Amniotic stem cell (primary cell): ENCODE measurements at places on chromosomes 7 and 10.
A peak's percentile ranks its signal among the peaks of the same experiment; 100 is the strongest.

GRCh38 chr10:93818086-93818485, 60.4 kb downstream of the LGI1 start:
- no peak for DNase-seq

DNA sequence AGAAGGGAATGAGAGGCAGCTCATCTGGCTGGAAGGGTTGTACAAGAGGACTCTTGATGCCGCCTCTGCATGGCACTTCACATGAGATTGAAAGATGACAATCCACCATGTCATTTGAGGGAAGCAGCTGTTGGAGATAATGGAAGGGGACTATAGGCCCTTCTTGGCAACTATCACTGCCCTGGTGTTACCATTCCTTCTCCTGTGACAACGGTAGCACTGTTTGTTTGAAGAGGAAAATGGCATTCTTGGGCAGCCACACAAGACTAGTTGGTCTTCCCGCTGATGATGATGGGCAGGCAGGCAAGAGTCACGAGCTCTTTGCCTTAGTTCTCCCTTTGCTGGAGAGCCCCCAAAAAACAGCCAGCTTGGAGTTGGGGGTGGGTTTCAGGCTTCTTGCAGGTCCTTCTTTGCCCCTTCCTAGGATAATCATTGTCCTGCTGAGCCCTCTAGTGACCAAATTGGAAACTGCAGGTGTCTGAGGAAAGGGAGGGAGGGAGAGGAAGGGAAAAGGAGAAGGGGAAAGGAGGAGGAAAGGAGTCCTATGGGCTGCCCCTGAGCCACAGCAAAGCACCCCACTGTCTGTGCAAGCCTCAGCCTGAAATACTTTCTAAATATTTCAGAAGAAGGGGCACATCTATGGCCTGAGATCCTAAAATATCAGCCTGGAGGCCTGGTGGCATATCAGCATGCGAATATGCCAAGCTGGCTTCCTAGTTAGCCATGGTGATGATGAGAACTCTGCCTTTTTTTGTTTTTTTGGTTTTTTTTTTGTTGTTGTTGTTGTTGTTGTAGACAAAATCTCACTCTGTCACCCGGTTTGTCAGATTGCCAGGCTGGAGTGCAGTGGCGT, 165.6 kb upstream of the KMT2E start:
- DNase-seq: peak; percentile 8

GRCh38 chr7:2719007-2719406, 31.0 kb downstream of the AMZ1 start:
- no peak for DNase-seq

- DNase-seq: no peak
These were observed 43.4 kb downstream of the FOXL3 start for GRCh38 chr7:333393-333764.

DNA sequence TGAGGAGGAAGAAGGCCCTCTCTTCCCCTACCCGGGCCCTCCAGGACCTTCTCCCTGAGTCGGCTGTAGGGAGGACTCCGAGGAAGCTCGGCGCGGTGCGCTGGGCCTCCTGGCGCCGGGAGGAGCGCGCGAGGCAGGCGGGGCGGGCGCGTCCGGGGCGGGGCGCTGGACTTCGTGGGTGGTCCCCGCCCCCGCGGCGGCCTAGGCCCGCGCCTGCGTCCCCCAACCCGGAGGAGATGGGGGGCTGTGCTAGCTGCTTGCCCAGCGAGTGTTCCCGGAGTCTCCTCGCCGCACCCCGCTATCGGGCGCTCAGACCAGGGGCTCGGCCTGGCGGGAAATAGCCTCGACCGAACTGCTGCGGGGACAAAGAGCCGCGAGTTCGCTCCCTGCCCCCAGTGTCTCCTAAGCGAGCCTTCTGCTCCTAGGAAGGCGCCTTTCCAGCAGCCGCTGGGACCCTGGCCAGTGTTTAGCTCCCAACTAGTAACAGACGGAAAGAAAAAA, 19.2 kb upstream of the SMO start:
- DNase-seq: no peak

DNA sequence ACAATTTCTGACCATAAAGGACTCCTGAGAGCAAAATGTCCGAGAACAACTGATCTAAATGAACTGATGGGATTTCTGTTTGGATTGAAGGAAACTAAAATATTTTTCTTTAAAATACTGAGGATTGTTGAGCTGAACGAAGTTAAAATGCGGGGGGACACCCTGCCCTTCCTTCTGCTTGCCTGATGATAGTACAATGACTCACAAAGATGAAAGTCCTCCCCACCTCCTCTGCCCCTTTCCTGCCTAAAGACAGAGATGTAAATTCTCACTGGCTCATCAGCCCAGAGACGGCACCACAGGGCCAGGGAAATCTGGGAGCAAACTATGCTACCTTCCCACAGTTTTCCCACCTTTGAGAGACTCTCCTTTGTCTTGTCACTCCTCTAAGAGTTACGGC, 180.6 kb downstream of the PHTF2 start:
- DNase-seq: no peak

DNA sequence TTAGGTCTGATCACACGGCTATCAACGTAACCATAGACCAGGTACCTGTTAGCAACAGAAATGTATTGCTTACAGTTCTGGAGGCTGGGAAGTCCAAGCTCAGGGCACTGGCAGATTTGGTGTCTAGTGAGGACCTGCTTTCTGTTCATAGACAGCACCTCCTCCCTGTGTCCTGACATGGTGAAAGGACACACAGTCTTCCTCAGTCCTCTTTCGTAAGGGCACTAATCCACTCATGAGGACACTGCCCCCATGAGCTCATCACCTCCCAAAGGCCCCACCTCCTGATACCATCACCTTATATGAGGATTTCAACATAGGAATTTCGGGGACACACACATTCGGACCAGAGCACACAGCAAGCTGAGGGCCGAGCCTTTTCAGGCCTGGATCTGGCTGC, 71.4 kb upstream of the BTBD16 start:
- no peak for DNase-seq

DNA sequence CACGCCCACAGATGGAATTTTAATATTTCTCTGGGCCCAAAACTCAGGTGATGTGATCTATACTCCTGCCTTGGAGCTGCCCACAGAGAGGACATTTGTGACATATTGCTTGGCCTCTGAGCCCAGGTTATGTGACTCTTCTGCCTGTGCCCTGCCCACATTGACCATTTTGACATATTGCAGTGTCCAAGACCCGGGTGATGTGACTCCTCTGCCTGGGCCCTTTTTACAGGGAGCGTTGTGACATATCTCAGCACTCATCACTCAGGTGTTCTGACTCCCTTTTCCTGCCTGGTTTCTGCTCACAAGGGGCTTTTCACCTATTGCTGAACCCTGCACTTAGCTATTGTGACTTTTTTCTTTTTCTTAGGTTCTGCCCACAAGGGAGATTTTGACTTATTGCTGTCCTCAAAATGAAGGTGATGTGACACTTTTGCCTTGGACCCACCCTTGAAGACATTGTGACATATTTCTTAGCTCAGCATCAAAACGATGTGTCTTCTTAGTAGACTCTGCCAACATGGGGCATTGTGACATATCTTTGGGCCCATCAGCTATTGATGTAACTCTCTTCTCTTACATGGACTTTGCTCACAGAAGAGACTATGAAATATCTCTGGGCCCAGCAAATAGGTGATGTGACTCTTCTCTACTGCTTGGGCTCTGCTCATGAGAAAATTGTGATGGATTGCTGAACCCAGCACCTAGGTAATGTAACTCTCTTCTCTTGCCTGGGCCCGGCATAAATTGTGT, 11.0 kb upstream of the ZNF107 start:
- no peak for DNase-seq

- no peak for DNase-seq
These were observed 43.9 kb downstream of the LUC7L2 start for GRCh38 chr7:139403601-139404000.

DNA sequence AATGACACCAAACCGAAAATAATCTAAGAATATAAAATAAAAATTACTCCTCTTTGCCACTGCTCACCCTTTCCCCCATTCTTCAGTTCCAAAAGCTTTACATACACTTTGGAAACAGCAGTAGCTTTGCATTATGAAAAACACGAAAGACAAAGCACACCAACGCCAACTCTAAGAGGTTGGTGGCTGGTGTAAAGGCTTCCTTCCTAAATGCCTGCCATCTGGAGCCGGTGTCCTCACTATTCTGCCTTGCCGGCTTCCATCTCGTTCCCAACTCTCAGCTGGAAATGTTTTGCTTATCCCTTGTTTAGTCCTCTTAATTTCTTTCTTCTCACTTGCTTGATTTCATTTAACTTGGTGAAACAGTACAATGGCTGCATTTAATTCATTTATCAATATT, 281.1 kb upstream of the LRRN3 start:
- DNase-seq: no peak

DNA sequence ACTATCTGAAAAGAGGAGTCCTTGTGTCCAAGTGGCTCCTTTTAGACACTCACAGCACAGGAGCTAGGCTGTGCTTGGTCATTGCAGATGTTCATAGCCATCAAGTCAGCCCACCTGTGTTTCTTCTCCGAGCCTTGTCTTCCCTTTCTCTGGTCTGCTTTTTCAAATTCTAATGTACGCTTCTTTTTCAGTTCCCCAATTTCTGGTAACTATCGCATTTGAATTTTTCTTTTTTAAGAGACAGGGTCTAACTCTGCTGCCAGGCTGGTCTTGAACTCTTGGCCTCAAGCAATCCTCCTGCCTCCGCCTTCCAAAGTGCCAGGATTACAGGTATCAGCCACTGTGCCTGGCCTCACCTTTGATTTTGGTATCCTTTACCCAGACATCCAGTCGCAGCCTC, 18.9 kb downstream of the APBB1IP start:
- DNase-seq: no peak

GRCh38 chr10:51620131-51620530, 79.3 kb downstream of the CSTF2T start:
- no peak for DNase-seq

GRCh38 chr7:1663857-1664651, 6.0 kb upstream of the ELFN1 start:
- no peak for DNase-seq

DNA sequence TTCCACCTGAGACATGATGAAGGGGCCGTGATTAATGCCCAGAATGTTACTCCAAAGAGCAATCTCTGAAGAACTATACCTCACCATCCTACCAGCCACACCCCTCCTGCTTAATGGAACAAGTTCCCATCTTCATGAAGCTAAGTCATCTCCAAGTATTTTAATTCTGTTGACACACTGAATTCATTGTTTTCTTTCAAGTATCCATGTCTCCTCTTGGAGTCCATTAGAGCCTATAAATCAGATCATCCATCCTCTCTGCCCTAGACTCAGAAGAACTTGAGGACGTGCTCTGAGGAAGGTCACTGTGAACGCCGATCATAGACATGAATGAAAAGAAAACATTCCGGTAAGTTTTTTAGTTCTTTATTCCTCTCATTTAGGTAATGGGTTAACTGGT, 126.8 kb downstream of the RSU1 start:
- DNase-seq: no peak

GRCh38 chr7:148672041-148672440, 26.7 kb upstream of the CUL1 start:
- no peak for DNase-seq

DNA sequence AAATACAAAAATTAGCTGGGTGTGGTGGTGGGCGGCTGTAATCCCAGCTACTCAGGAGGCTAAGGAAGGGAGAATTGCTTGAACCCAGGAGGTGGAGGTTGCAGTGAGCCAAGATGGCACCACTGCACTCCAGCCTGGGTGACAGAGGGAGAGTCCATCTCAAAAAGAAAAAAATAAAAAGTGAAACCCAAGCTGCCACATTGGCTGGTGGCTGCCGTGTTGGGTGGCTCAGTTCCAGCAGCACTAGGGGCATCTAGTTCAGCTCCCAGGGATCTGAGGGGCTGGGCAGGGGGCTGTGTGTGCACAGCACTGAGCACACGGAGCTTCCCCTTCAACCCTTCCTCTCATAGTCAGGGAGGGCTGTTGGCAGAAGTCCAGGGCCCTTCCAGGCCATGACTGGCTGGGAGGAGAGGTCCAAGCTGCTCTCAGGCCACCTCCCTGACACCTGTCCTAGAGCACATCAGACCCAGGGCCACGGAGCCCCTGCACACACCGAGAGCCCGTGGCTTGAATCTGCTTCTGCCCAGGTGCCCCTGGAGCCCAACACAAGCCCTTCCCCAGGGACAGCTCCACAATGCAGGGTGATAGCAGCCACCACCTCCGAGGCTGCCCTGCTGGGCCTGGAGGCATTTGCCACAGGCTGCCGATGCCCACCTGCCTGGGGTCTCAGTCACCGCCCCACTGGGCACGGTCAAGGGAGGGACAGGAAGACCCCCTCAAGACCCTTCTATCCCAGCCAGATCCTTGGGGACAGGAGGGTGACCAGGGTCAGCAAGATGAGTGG, 47.3 kb downstream of the YKT6 start:
- no peak for DNase-seq

GRCh38 chr10:32350811-32351350, 3.9 kb upstream of the EPC1 start:
- DNase-seq: no peak

- DNase-seq: no peak
These were observed 340.3 kb upstream of the PRKCQ start for GRCh38 chr10:6920072-6921019.

DNA sequence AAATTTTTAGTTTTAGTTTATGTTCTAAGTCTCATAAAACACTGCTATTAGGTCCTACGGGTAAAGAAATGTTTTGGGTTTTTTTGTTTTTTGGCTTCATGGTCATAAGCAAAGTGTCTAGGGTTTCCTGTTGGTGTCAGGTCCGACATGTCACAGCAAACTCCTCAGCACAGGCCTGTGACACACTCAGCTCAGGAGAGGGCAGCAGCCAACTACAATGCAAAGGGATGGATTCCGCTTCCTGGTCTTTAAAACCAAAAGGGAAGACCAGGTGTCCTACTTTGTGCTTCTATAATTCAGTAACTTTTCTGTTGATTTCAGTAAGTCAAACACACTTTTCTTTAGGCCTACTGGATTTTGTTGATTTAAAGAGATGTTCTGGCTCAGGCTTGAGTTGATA, 83.8 kb upstream of the MACROH2A2 start:
- no peak for DNase-seq

DNA sequence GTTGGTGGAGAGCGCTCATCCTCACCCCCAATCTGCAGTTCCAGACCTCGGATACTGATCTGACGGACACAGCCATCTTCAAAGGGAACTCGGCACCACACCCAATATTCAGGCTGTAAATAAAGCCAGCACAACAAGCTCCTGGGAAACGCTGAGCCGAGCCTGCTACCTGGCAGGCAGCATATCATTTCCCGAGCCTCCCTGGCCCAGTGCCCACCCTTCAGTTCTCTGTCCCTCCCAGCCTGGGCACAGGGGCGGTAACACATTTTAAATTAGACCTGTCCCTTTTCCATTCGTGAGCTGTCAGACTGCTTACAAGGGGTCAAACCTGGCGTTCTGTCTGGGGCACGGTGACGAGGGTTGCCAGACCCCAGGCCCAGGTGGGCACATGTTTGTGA, 250.5 kb downstream of the ARHGAP12 start:
- no peak for DNase-seq
